Stimulated activated CD4-positive, alpha-beta T cell treated with anti-CD3 and anti-CD28 coated beads, Interleukin-4, amount 100 ng/mL, for 48 hours (primary cell): ENCODE measurements at places on chromosomes 2 and 18.

DNA sequence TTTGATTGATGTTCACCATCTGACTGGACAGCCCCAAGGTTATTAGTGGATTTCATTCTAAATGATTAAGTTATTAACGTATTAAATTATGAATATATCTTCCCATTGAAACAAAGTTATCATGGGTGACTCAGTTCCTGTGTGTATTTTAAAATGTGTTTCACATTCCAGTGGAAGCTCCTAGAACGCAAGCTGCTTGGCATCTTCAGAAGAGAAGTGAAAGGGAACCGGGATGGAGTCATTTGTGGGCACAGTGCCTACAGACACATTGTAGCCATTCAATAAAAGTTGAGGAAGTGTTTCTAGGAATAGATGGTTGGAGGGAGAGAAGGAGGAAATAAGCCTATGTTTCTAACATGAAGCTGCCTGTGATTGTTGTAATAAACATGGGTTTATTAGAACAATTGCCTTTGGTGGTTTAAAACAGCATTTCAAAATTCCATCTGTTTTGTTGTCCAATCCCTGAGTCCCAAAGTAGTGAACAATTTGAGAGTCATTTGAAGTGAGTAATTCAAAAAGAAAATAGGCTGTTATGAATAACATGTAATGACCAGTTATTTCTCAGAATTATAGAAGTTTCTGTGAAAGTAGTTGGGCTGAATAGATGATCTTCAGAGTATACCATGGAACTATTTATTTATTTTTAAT is 143.5 kb downstream of the PKP4 start:
- no peak for DNase-seq

DNA sequence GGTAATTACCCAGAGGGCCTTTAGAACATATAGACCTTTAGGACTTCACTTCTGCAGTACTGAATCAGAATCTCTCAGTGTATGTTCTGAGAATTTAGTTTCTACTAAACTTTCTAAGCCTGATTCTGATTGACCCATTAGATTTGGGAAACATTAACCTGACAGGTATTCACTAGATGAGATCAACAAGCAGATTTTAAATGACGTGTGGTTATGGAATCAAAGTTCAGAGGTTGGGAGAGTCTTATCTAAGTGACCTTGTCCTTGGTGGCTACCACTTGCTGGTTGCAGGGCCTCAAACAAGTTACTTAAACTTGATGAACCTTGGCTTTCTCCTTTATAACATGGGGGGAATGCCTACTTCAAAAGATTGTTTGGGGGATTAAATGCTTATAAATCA is 198.7 kb downstream of the PDE11A start:
- no peak for DNase-seq

- no peak for DNase-seq
These were observed 23.6 kb downstream of the SULT1C3 start for GRCh38 chr2:108263401-108263800.

DNA sequence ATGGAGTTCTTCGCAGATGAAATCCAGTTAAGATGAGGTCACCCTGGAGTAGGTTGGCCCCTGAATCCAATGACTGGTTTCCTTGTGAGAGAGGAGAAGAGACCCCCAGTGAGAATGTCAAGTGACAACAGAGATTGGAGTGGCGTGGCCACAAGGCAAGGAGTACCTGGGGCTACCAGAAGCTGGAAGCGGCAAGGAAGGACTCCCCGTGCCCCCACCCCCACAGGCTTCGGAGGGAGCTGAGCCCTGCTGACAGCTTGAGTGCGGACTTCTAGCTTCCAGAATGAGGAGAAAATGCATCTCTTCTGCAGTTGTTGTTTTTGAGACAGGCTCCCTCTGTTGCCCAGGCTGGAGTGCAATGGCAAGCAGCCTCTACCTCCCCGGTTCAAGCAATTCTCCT is 78.0 kb upstream of the HPCAL1 start:
- DNase-seq: no peak

DNA sequence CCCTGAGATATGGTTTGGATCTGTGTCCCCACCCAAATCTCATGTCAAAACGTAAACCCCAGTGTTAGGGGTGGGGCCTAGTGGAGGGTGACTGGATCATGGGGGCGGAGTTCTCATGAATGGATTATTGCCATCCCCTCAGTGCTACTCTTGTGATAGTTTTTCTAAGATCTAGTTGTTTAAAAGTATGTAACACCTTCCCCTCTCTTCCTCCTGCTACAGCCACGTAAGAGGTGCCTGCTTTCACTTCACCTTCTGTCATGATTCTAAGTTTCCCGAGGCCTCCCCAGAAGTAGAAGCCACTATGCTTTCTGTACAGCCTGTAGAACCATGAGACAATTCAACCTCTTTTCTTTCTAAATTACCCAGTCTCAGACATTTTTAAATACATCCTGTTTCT is 16.9 kb downstream of the PUM2 start:
- no peak for DNase-seq

DNA sequence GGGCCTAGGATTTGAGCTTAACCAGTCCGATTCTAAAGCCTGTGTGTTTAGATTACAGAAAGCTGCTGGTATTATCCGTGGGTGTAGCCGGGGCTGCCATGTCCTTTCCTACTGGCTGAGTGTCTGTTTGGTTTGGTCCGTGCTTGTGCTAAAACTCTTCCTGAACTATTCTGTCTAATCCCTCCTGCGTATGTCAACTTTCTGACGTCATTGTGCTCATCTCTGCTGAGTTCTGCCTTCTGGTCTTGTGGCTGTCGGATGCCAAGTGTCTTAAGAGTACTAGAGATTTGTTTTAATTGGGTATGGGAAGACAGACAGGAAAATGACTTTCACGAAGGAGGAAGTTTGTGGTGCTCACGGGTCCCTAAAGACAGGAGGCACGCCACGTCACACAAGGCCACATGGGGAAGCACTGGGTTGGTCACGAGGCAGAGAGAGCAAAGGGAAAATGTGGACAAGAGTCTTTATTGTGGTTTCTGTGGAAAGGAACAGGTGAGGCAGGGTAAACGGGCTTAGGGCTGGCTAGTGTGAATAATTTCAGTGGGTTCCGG is 31.8 kb upstream of the NTSR2 start:
- no peak for DNase-seq

GRCh38 chr2:155825876-155826275 is 506.6 kb downstream of the NR4A2 start:
- DNase-seq: no peak

GRCh38 chr2:27959496-27959895 is 69.0 kb downstream of the BABAM2 start:
- no peak for DNase-seq

DNA sequence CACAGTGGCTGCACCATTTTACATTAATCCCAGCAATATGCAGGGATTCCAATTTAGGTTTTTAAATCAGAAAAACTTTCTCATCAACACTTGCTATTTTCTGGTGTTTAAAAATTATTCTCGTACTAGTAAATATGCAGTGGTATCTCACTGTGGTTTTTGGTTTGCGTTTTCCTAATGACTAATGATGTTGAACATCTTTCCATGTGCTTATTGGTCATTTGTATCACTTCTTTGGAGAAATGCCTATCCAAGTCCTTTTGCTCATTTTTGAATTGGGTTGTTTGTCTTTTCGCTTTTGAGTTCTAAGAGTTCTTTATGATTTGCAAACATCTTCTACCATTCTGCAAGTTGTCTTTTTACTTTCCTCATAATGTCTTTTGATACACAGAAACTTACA is 62.1 kb upstream of the TCF7L1 start:
- DNase-seq: no peak

DNA sequence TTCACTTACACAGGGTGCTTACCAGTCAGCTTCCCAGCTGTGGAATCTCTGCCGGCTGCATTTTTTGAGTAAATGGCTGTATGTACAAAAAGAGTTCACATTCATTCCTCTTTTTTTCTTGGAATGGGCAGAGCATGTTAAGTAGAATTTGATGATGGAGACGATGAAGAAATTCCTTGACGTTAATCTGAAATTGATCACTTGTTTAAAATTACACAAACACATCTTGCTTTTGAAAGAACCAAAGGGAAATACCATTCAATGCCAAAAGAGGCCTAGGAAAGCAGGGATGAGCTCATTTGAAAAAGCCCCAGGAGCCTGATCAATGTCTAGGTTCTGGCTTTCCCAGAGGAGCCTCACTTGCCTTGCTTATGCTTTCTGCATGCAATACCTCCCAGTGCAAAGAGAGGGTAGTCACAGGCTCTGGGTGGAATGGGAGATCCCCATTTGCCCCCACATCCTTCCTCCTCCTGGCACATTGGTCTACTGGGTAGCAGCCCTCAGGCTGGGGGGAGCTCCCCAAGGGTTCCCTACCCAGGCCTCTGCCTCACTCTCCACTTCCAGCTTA is 12.3 kb upstream of the SMAD7 start:
- no peak for DNase-seq

- no peak for DNase-seq
These were observed 48.8 kb downstream of the ALPK2 start for GRCh38 chr18:58580078-58580477.

DNA sequence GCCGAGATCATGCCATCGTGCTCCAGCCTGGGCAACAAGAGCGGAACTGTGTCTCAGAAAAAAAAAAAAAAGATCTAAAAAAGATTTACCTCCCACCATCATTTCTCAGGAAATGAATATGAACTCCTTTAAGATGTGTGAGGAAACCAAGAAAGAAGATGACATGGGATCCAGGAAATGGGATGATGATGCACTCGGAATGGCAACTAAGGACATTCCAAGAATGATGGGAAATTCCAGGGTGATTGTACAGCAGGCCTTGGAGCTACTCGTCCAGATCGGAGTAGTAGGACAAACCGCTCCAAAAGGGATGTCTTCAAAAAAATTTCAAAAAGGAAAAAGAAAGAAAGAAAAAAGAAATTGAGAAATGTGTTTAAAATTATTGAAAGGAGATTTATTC is 84.9 kb upstream of the PMAIP1 start:
- DNase-seq: no peak

DNA sequence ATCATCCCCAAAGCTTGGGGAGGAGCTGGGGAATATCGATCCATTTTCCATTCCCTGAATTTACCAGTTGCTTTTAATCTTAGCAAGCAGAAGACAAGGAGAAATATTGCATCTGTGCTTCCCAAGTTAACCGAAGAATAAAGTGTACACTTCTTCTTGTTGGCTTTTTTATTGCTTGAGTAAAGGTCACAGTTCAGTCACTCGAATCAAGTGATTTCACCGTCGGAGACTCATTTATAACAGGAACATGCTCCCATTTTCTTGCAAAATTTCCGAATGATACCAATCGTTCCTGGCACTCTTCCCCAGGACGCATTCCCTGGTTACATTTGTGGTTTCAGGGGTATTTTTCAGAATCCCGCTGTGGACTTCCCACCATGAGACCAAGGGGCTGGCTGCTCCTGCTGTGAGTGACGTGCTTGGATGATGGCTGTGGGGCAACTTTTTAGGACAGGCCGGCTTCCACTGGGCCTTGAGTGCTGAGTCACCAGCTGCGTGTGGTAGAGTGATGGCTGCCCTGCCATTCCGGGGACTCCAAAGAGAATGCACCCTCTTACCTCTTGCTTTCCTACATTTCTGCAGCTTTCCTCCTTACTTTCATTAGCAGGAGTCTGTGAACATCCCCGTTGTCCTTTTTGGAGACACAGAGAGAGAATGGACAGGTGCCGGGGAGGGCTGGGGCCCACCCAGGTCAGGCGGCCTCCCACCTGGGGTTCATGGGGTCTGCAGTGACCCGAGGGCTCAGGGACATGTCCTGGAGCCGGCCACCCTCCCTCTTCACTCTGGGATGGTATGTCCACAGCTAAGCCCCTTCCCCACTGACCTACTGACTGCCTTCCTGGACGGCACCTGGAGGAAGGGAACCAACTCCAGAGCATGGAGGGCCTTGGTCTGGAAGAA is 60.7 kb upstream of the HDAC4 start:
- DNase-seq: no peak

- DNase-seq: no peak
These were observed 33.9 kb downstream of the ZBTB7C start for GRCh38 chr18:48375150-48375800.

DNA sequence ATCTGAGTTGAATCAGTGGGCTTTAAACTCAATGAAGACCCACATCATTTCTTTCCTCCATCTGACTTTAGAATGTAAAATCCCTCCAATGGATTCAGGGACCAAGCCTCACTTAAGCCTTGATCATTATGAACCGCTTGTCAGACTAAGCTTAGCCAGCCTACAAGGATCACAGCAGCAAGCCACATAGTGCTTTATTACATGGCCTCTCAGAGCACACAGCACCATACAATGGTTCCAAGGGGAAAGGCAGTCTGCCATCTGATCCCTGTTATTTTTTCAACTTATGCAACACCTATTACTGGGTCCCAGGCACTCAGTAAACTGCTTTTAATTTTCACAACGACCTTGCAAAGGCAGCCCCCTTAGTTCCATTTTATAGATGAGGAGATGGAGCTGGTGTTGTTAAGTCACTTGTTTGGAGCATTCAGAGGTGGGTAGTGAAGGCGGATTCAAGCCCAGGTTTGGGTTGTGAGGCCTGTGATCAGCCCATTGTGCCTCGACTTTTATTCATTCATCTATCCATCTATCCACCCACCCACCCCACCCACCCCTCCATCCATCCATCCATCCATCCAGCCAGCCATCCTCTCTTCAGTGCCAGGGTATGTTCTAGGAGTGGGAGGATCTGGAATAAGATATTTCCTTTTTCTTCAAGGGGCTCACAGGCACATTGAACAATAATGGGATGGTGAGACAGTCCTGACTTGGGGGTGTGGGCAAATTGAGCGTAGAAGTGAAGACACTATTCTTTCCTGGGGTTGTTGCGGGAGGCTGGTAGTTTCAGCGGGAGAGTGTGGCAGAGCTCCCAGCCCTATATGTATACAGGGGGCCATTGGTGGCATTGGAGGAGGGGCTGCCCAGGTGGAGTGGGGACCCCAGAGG is 141.2 kb downstream of the MYCN start:
- DNase-seq: no peak
